ENCODE measurements at places on chromosomes 13 and 19.

- no peak for DNase-seq
These were observed 93.8 kb upstream of the C1QTNF9B start for GRCh38 chr13:23991119-23991518.

DNA sequence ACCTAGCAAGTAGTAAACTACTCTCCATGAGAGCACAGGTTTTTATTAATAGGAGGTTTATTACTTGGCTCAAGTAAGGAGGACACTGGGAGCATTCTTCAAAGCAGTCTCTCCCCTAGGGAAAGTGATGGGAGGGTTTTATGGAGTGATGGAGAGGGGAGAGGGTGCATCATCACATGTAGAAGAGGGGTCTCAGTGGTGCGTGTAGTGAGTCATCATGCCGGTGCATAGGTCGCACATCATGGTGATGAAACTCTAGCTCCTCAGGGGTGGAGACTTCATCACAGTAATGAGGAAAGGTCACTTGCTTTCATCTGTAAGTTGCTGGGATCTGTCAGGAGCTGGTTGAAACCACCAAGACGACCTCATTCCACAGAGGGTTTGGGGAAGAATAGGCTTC is 210.8 kb upstream of the UBL3 start:
- DNase-seq, result no peak

- no peak for DNase-seq
These were observed 4.2 kb downstream of the SSC5D start for GRCh38 chr19:55492362-55492944.

DNA sequence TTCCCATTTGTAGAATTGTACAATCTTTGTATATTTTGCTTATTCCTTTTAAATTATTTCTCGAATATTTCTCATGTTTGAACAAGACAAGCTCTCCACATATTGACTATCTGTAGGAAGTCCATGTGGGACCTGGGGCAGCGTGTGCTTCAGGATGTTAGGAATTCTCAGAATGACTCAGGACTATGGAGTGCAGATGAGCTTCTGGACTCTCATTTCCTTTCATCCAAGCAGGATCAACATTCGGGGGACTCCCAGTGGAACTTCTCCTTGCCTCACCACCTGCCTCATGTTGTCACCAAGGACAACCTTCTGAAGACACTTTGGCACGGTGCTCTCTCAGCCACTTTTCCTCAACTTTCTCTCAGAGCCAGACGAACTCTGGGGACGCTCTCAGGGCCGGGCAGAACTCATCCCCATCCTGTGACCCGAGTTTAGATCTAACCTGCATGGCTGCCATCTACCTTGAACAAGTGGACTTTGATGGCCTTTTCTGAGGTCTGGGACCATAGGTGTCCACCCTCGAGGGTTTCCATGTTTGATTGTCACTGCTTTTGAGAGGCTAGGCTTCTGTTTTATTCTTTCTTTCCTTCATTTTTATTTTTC is 441.7 kb downstream of the IRS2 start:
- DNase-seq, result peak; percentile 27

GRCh38 chr19:55504981-55505380 is 16.7 kb downstream of the SSC5D start:
- DNase-seq, result no peak

- no peak for DNase-seq
These were observed 101.5 kb upstream of the TSHZ3 start for GRCh38 chr19:31450696-31451095.

DNA sequence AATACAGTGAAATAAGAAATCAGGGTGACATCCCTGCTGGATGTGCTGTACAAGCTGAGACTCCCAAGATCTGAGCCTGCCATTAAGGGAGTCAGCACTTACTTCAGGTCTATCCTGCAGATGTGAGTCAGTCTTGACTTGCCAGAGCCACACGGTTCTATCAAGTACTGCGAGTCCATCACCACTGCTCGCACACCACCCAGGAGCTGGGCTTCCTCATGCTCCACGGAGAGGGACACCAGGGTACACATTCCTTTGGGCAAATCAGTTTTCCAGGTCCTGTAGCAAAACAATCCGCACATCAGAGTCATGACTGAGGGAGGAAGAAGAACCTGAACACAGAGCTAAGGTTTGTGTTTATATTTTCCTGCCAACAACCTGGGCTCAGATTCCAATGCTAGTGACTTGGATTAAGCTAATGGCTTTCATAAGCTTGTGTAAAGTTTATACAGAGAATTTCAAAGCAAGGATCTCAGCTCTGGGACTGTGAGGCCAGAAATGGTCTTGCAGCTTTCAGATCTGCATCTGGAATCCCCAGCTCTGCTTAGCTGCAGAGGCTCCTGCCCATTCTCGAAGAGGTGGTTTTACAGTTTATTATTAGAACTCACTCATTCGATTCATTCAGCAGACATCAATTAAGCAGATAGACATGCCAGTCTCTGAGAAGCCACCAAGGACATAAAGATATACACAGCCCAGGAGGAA is 90.6 kb downstream of the KL start:
- DNase-seq, result no peak

DNA sequence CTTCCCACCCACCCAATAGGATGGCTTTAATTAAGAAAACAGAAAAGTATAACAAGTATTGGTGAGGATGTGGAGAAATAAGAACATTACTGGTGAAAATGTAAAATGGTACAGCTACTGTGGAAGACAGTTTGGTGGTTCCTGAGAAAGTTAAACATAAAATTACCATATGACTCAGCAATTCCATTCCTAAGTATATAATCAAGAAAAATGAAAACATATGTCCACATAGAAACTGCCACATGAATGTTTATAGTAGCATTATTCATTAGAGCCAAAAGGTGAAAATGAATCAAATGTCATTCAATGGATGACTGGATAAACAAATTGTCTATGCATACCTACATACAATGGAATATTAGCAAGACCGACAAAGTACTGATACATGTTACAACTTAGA is 16.9 kb downstream of the DZIP1 start:
- DNase-seq, result no peak

DNA sequence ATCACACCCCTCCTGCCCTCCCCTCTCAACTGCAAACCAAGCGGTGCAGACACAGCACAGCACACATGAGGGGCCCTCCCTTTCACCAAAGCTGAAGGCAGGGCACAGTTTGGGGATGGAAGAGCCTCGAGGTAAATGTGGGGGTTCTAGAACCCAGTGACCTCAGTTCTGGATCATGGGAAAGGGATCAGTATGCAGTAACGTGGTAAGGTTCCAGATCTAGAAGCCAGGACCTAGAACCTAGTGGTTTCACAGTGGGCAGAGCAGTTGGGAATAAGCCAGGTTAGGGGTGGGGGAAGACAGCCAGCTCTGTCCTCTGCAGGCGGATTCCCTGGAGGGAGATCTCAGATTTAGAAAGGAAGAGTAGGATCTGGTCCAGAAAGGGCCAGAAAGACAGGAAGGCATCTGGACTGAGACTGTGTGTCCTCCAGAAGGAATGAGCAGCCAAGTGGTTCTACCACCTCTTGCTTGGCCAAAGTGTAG is 3.1 kb downstream of the FTL start:
- DNase-seq, result no peak

- no peak for DNase-seq
These were observed 33.9 kb downstream of the SPATA13 start for GRCh38 chr13:24194447-24194846.

GRCh38 chr19:7397687-7398086 is 49.0 kb downstream of the ARHGEF18 start:
- DNase-seq, result peak; percentile 57

- peak; percentile 68 for DNase-seq
These were observed 310.9 kb downstream of the ZNF536 start for GRCh38 chr19:30682999-30683536.

GRCh38 chr19:53101518-53101917 is 1.7 kb downstream of the ZNF160 start:
- DNase-seq, result peak; percentile 9

GRCh38 chr19:7159105-7159933 is 89.8 kb downstream of the ZNF557 start:
- no peak for DNase-seq
